ENCODE measurements at places on chromosomes 2 and 18. TPM values are rescaled to one million over a fixed set of nuclear protein-coding genes. Genes with fewer than 3 reads are reported as not detected.

The FSHR gene
- total RNA-seq = not detected

The SKA1 gene
- 0.36 TPM for total RNA-seq

The HMSD gene
- 7.8 TPM for total RNA-seq

The APCDD1 gene
- 43.1 TPM for total RNA-seq

DNA sequence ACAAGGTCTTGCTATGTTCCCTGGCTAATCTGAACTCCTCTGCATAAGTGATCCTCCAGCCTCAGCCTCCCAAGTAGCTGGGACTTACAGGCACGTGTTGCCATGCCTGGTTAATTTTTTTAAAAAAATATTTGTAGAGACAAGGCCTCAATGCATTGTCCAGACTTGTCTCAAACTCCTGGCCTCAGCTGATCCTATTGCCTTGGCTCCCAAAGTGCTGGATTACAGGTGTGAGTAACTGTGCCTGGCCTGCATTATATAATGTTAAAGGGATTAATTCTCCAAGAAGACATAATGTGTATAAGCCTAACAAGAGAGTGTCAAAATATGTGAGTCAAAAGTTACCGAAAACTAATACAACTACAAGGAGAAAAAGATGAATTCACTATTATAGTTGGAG, 32.2 kb downstream of the BUB1 start:
- no peak for DNase-seq

DNA sequence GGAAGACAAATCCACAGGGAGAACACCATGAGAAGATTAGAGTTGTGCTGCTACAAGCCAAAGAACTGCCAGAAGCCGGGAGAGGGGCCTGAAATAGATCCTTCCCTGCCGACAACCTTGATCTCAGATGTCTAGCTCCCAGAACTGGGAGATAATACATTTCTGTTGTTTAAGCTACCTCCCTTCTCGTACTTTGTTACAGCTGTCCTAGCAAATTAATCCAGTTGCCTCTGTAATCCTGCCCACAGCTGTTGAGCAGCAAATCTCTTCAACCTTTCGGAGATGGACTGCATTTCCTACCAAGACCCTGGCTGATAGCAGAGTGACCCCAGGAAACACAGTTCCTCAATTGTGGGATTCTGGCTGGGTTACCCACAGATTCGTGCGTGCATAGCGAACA, 2.6 kb upstream of the TBC1D8 start:
- DNase-seq = no peak

GRCh38 chr2:237011206-237011795, 74.4 kb upstream of the COPS8 start:
- no peak for DNase-seq

DNA sequence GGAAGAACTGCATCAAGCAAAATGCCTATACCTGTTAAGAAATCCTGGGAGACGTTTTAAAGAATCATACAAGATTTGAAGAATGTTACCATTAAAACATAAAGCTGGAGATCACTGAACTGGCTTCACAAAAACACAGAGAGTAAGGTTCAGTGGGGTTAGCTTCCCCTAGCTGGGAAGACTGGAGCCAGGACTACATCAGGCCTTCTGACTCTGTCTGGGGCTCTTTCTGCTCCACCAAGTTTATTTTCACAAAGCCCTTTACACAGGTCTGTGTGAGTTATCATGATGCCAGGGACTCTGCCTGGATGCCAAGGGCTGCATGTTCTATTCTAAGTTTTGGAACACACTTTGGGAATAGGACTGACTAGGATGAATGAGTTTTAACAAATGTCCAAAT, 47.3 kb upstream of the DNER start:
- DNase-seq = no peak

DNA sequence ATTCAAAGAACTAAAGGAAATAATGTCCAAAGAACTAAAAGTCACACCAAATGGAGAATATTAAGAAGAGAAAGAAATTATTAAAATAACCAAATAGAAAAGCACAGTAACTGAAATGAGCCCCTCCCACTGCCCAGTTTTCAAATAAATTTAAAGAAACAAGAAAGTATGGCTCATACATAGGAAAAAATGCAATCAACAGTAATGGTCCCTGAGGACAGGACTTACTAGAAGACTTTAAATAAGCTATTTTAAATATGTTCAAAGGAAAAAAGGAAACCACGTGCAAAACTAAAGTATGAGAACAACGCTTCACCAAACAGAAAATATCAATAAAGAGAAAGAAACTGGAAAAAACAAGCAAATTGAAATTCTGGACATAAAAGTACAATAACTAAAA, 58.9 kb downstream of the TMEM131 start:
- DNase-seq = no peak

DNA sequence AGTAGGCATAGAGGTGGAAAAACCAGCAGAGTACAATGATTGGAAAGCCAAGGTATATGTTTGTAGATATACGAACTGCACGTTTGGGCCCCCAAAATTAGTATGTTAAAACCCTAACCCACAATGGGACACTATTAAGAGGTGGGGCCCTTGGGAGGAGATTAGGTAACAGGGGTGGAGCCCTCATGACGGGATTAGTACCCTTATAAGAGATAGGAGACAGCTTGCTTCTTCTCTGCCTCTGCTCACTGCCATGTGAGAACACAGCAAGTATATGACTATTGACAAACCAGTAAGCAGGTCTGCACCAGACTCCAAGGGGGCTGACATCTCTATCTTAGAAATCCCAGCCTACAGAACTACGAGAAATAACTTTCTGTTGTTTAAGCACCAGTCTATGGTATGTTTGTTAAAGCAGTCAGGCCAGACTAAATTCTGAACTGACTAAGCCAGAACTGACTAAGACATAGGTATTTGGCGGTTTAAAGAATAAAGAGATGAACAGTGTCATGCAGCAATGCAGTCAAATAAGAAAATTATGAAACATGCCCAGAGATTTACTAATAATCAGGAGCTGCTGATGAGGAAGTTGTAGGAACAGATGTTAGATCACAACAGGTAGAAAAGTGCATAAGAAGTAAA, 182.9 kb downstream of the DYM start:
- DNase-seq = no peak

DNA sequence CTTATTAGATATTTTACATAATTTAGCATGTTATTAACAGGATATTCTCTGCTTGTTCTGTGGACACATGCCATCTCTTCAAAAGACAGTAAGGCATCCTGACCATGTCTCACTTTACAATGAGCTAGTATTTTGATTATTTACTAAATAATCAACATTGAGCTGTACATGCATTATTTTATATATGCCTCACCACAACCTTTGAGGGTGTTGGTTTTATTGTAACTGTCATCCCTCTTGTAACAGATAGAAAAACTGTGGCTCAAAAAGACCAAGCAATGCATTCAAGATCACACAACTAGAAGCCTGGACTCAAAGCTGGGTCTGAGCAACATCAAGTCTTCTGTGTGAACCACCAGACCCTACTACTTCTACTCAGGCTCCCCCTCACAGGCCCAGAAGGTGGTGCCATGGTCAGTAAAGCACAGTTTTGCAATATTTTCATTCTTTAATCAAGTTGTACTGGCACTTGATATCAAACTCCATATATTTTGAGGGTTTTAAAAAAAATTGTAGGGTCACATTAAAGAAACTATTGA, 105.1 kb upstream of the ARL5A start:
- DNase-seq = no peak

DNA sequence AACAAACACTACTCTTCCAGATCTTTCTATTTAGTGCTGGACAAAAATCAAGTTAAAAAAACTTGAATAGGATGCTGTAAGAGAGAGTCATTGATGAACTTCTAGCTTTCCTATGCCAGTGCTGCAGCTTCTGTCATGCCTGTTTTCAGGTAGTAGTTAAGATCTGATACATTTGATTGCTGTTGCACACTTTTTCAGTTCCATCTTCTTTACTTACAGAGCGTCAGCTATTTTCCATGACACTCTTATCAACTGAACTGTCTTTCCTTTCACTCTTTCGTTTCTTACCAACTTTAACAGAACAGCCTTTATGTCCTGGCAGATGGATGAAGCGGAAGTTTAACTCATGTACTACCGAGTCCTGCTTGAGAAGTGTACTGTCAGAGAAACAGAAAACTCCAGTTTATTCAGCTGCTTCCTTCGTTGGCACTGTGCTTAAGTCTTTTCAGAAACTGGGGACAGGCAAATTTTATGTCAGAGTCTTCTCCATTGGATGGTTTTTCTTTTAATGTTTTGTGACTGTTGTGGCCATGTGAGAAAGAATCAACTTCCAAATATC, 145.9 kb upstream of the KLHL14 start:
- DNase-seq = no peak

DNA sequence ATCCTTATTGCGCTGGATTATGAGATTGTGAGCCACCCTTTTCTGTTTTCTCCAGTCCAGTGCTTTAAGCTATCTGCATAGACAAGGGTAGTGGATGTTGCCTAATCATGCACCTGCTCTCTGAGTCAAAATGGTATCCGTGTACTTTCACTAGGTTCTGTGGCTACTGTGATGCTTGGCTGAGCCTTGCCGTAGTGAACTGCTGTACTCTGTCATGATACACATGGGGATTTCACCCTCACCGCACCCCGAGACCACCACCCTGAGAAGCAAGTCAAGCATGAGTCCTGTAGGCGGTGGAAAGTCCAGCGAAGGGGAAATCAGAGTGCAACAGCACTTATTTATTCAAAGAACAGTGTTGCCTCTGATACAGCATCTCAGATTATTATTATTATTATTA, 55.0 kb downstream of the ARHGAP25 start:
- DNase-seq = no peak

- no peak for DNase-seq
These were observed 51.6 kb downstream of the GALNT14 start for GRCh38 chr2:31086590-31086989.
